ENCODE measurements at places on chromosomes 6 and 20.

DNA sequence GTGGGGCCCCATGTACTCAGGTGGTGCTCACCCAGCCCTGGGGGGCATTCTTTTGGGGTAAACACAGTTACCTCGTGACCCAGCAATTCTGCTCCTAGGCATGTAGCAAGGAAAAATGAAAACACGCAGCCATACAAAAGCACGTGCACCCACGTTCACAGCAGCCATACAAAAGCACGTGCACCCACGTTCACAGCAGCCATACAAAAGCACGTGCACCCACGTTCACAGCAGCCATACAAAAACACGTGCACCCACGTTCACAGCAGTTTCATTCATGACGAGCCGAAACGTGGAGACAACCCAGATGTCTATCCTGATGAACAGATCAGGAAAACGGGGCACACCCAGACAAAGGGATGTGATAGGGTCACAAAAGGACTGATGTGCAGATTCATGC is 57.1 kb downstream of the YTHDF1 start:
- DNase-seq = no peak

DNA sequence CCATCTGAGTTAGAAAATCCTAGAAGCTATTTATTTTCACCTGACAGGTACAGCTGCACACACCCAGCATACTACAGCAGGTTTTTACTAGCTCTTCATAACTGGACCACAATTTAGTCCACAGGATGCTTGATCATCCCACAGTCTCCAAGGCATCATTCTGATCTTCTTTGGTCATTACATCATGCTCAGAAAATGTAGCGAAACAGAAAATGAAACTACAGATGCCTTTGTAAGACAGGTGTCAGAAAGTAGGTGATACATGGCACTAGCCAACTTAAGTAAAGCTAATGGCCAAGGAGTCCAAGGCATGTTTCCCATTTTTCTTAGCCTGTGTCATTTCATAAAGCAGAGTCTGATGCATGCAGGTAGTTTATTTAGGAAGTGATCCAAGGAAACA is 102.3 kb downstream of the HTR1B start:
- no peak for DNase-seq

DNA sequence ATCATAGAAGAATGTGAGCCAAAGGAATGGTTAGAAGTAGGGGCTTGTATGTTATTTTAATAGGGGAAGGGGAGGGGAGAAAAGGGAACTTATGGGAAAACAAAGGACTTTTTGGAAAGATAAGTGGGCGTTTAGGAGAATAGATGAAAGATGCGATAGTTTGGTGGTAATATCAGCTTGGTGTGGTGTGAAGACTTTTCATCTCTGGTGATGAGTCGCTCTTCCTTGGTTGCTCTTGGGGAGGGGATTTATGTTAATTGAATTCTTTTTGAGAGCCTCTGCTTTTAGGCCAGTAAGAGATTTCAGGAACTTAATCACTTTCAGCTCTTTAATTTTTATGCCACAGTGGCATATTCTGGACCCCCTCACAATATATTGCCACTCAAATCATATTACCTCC is 10.8 kb downstream of the HECA start:
- DNase-seq = no peak

GRCh38 chr20:46272389-46273047 is 35.8 kb downstream of the CDH22 start:
- DNase-seq = no peak

DNA sequence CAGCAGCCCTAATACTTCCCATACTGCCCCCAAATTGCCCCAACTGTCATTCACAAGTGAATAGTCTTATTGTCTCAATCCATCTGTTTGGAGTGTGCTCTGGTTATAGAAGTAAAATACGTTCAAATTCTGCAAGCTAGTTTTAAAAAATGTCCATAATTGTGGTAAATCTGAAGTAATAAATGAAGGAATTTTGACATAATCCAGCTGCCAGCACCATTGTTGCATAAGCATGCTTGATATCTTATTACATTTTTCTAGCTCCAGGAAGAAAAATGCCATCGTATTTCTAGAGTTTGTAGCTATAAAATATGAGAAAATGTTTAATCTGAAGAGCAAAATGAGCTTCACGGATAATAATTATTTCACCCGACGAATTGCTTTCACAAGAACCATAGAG is 664.7 kb downstream of the RFPL4B start:
- no peak for DNase-seq

DNA sequence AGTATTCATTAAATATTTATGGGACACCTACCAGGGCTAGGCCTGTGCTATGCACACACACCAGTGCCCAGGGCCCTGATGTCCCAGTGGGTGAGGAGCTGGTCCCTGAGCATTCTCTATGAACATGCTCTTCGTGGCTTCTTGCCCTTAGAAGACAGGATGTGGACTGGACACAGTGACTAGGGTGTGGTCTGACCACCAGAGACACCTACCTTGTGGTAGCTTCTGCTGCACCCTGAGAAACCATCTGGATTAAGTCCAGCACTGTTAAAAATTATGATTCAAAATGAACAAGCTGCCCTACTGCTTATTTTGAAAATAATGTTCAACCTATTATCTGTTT is 112.9 kb upstream of the RPS6KA2 start:
- DNase-seq = no peak

- no peak for DNase-seq
Observed at GRCh38 chr6:17899491-17899890, 87.9 kb downstream of the KIF13A start.

All from OCI-LY7 (cell line).